Naive thymus-derived CD4-positive, alpha-beta T cell (primary cell): ENCODE measurements at places on chromosomes 11 and 22. TPM values are rescaled to one million over a fixed set of nuclear protein-coding genes. Genes with fewer than 3 reads are reported as not detected.

GLYAT gene
- not detected for total RNA-seq

P4HA3 gene
- not detected in 2 replicates for total RNA-seq

C11orf65 gene
- total RNA-seq: 0.27 TPM

NNMT gene
- not detected in 2 replicates for total RNA-seq
